ENCODE measurements at places on chromosomes 1 and 21. TPM values are rescaled to one million over a fixed set of nuclear protein-coding genes. Genes with fewer than 3 reads are reported as not detected.
A peak's percentile ranks its signal among the peaks of the same experiment; 100 is the strongest.

The CAMK1G gene
- total RNA-seq, result not detected

GRCh38 chr1:227776331-227776771 is 39.1 kb upstream of the PRSS38 start:
- no peak for DNase-seq
- H3K27me3 ChIP-seq, result no peaks in the 10 kb centered on the region
- H3K27ac ChIP-seq, result no peak overlapping the region
- H3K4me1 ChIP-seq, result no peaks in the 10 kb centered on the region

GRCh38 chr21:31778546-31778945 is 46.6 kb upstream of the SCAF4 start:
- H3K4me3 ChIP-seq, result no peak overlapping the region
- H3K27me3 ChIP-seq, result no peaks in the 10 kb centered on the region
- H3K4me1 ChIP-seq, result no peaks in the 10 kb centered on the region

- H3K4me1 ChIP-seq, result no peaks in the 10 kb centered on the region
- H3K36me3 ChIP-seq, result no peaks in the 10 kb centered on the region
- no peak for DNase-seq
- H3K27ac ChIP-seq, result peak overlapping the region; percentile 95
- H3K27me3 ChIP-seq, result no peaks in the 10 kb centered on the region
Measured at GRCh38 chr1:29709704-29710280, 473.5 kb downstream of the PTPRU start.

The DIO1 gene
- not detected for total RNA-seq

The RGS18 gene
- total RNA-seq, result 7.1 TPM

DNA sequence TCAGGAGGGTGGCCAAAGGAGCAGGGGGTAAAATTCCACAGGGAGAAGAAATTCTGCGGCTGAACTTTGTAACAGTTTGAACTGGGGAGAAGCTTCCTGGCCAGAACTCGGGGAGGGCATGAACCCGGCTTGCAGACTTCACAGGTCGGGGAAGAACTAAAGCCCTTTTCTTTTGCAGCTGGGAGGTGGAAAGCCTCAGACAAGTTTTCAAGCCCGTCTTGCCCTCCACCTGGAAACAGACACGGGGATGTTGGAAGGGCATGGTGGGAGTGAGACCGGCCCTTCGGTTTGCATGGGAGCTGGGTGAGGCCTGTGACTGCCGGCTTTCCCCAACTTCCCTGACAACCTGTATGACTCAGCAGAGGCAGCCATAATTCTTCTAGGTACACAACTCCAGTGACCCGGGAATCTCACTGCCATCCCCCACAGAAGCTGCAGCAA is 11.3 kb downstream of the THEM4 start:
- H3K27ac ChIP-seq, result no peak overlapping the region
- H3K4me1 ChIP-seq, result no peaks in the 10 kb centered on the region
- no peak overlapping the region for H3K4me3 ChIP-seq
- H3K27me3 ChIP-seq, result no peaks in the 10 kb centered on the region

DNA sequence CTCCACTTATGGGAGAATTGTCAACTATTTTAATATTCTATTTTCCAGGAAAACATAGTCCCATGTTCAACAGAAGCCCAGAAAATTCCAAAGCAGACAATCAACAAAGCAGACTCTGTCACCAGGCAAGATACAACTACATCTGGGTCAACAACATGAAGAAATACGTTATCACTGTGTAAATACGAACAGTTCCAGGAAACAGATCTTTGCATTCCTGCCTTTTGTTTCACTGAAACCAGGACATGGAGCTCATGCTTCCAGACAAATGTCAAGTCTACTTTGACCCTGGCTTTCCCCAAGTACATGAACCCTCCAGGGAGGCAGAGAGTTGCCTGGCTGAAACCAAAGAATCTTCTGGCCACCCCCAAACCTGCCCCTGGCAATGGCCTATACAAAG is 106.7 kb downstream of the SETD4 start:
- H3K27ac ChIP-seq, result no peak overlapping the region
- no peak for DNase-seq
- no peak overlapping the region for H3K4me3 ChIP-seq
- no peaks in the 10 kb centered on the region for H3K4me1 ChIP-seq
- no peaks in the 10 kb centered on the region for H3K36me3 ChIP-seq

GRCh38 chr1:83499998-83500397 is 498.9 kb downstream of the TTLL7 start:
- no peak overlapping the region for H3K4me3 ChIP-seq
- peaks cover 2% of the 10 kb centered on the region for H3K4me1 ChIP-seq
- DNase-seq, result no peak
- H3K27me3 ChIP-seq, result no peaks in the 10 kb centered on the region

The C1orf94 gene
- not detected for total RNA-seq

The LPAR3 gene
- total RNA-seq, result 0.33 TPM

The ST6GALNAC5 gene
- 11.7 TPM for total RNA-seq

Data from aorta (tissue), 5 donors.